ENCODE measurements at places on chromosomes 12 and 14.

DNA sequence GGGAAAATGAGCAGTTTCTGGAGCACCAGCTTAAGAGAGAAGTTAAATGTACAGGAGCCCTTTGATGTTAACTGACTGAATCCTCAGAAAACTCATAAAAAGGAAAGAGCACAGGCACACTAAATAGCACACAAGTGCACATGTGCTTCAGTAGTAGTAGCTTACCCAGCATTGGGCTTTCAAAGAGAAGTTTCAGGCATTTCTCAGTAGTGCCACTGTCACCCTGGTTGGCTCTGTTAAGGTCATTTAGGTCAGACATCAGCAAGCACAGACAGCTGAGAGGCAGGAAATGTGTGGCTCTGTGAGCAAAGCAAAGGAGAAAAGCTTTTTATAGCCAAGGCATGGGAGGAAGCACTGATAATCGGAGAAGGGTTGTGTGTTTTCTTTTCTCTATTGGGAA lies 96.3 kb upstream of the HIF1A start:
- DNase-seq = no peak

- DNase-seq = no peak
Measured at GRCh38 chr14:103685276-103686211, 29.7 kb downstream of the XRCC3 start.

DNA sequence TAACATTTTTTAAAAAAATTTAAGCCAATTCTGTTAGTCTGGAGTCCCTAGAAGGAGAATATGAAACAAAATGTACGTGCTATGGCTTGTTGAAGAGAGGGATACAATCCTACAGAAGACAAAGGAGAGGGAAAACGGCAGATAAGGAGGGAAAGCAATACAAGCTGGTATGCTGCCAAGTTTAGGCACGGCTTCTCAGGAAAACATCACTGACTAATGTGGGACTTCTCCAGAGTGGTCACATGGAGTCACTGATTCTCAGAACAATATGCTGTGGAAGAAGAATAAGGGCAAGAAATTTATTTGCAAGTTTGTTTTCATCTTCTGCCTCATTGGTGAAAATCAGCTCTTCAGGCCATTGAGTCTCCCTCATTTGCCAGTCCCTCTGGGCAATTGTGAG lies 22.9 kb upstream of the NR1H4 start:
- no peak for DNase-seq

- DNase-seq = no peak
Measured at GRCh38 chr14:70776197-70776596, 33.1 kb downstream of the MAP3K9 start.

DNA sequence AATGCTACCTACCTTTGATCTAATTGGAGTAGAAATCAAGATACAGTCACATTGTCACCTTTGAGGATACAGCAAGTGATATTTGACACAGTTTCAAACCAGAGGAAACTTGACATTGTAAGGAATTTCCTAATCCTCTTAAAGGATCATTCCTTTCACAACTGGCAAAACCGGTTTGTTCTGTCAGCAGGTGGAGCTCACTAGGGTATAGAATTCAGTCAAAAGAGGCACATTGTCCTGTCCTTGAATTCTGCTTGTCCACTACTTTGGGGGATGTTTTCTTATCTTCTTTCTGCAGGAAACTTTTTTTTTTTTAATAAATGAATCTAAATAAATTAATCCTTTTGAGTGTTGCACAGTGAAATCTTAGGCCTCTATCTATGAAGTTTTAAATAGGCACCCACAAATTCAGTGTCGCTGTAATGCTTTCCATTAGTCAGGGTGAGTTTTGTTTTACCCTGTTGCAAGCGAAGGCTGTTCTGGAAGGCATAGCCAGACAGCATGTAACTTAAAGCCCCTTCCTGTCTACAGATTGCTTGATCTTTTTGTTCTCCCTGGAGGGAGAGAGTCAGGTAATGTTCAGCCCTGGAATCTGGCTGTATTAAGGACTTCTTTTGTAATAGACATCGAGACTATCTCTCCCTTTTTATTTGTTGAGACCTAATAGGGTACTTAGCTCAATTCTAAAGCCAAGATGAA lies 285.0 kb upstream of the RGS6 start:
- DNase-seq = no peak

Measured in stimulated activated CD4-positive, alpha-beta T cell treated with anti-CD3 and anti-CD28 coated beads, Interleukin-2, amount 100 ng/mL, for 24 hours (primary cell).